Activated CD4-positive, alpha-beta T cell treated with anti-CD3 and anti-CD28 coated beads, Interleukin-2, amount 50 U/mL, for 16 hours (primary cell): ENCODE measurements at places on chromosomes 13 and 19.
A peak's percentile ranks its signal among the peaks of the same experiment; 100 is the strongest.

GRCh38 chr19:1470055-1470304 lies 9.0 kb downstream of the C19orf25 start:
- DNase-seq, result no peak

- peak; percentile 60 for DNase-seq
These were observed 2.8 kb downstream of the SWSAP1 start for GRCh38 chr19:11377237-11377636.

DNA sequence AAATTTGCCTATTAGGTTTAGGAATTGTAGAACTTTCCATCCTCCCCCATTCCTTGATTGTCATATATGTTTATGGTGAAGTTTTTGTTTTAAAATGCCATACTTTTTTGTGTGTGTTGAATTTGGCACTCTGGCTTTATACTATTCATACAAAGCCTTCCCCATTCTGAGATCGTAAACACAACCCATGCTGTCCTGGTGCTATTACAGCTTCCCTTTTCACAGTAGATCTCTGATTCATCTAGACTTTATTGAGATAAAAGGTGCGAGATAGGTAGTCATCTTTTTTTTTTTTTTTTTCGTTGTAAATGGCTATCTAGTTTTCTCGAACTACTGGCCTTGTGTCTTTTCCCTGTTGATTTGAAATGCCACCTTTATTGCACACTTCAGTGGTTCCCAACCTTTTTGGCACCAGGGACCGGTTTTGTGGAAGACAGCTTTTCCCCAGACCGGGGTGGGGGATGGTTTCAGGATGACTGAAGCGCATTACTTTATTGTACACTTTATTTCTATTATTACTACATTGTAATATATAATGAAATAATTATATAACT lies 94.6 kb downstream of the LRCH1 start:
- DNase-seq, result no peak

DNA sequence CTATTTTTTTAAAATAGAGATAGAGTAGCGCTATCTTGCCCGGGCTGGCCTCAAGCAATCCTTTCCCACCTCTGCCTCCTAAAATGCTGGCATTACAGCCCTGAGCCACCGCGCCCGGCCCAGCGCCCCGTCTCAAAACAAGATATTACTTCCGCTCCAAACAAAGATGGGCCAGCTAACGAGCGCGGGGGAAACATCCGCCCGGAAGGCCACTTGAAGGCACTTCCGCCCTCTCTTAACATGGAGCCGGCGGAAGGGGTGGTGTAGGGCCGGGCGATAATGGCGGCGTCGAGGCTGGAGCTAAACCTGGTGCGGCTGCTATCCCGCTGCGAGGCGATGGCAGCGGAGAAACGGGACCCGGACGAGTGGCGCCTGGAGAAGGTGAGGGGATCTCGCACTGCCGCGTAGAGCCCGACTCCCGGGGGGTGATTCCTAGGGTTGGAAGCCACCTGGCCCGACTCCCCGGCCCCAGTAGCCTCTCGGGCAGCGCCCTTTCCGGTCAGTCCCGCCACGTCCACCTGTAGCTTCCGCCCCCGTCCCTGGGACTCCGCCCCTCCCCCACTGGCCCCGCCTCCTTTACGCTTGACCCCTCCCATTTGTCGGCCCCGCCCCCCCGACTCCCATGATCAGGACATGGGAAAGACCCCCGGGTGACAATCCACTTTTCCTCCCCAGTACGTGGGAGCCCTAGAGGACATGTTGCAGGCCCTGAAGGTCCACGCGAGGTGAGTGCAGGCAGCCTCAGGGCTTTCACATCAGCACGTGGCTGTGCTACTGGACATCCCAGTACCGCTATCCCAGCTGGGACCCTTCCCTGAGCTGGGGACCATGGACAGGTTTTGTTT lies at the start of gene USE1:
TSS of gene USE1 (plus strand) at position 231 of the 845 bp plus-strand sequence. CDS start at position 280, 49 bp downstream.
- DNase-seq, result peak; percentile 91

GRCh38 chr19:19602136-19602712 lies 16.3 kb downstream of the PBX4 start:
- DNase-seq, result no peak

GRCh38 chr13:98581971-98582702 lies 5.2 kb upstream of the STK24 start:
- DNase-seq, result no peak

DNA sequence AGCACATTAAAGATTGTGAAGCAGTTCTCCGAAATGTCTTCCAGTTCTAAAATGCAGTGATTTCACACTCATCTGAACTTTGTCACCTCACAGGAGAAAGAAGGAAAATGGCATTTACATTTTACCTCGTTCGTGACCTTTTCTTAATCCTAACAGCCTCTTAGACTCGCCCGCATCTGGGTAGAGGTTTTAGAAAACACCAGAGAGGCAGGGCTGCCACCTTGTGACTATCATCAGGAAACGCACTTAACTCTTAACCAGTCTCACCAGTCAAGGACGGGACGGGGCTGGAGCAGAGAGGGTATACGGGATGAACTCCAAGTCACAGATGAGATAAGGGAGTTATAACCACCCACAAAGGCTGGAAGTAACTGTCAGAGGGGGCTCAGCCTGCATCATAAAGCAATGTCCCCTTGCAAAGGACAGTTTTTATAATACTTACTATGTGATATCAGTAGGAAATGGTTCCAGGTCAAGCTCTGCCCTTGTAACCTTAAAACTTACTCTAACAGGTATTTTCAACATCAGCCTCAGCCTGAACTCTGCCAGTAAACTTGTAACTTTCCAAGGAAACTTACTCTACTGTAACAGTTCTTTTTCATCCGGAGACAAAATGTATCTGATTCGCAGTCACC lies 8.6 kb upstream of the CEACAM6 start:
- DNase-seq, result peak; percentile 52

GRCh38 chr13:23615395-23616081 lies 45.3 kb downstream of the TNFRSF19 start:
- DNase-seq, result no peak

GRCh38 chr13:44629465-44630183 lies 53.5 kb upstream of the TSC22D1 start:
- DNase-seq, result no peak

- DNase-seq, result no peak
These were observed 404.4 kb downstream of the SPRY2 start for GRCh38 chr13:79936368-79937136.

DNA sequence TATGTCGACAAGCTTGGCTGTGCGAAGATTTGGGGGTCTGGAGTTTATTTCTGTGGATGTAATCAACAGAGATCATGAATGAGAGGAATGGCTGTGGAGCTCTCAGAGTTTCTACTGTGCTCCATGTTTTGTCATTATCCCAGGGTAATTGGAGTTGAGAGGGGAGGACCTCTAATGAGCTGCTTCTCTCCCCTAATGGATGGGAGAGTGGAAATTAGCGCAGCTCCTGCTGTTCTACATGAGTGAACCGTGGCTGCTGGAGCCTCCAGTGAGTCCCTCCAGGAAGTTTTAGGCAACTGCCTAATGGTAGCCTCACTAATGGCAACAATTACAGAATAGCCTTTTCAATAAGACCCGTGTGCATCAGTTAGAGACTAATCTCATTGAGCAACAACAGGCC lies 31.3 kb upstream of the FGF9 start:
- no peak for DNase-seq

DNA sequence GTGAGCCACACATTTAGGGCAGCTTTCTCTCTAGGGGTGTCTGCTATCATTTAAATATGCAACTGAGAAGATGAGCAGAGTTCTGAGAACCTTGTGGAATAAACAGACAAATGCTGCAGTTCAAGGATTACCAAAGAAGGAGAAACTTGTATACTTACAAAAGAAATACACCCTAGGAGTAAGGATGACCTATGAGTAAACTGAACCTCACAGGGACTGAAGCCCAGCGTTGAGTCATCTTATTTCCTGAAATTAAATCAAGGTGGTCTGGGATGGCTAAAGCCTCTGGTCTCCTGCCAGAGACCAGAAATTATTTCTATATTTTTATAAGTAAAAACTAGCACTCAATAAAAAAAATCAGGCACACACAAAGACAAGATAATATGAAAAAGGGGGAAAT lies 40.1 kb downstream of the FAM216B start:
- no peak for DNase-seq

- no peak for DNase-seq
These were observed 181.2 kb upstream of the PCDH17 start for GRCh38 chr13:57450356-57450755.

GRCh38 chr19:41528106-41528505 lies 47.9 kb upstream of the CEACAM21 start:
- DNase-seq, result no peak

DNA sequence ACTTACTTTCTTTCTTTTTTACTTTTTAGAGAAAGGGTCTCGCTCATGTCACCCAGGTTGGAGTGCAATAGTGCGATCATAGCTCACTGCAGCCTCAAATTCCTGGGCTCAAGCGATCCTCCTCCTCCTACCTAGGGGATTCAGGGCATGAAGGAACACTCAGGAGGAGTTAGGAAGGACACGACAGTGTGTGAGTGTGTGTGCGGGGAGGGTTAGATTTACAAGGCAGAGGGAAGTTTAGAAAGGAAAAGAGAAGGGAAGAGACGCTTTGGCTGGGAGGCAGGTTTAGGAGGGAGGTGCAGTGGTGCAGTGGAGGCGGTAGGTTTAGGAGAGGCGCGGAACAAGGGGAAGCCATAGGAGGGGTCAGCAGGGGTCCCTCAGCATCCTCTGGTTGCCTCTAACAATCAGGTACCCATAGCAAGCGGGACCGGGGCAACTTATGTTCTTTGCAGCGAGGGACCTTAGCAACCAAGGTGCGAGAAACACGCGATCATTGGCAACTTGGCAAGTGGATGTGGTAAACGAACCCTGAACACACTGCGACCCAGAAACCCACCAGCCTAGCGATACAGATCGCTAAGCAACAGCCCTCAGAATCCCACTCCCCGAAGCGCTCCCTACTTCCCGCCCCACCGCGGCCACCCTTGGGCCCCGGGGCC lies 501 bp downstream of the SIRT2 start:
- DNase-seq, result no peak

- DNase-seq, result no peak
These were observed 172.7 kb downstream of the ENOX1 start for GRCh38 chr13:43614063-43614462.

- no peak for DNase-seq
These were observed 5.3 kb downstream of the ZIC5 start for GRCh38 chr13:99966064-99966805.

- DNase-seq, result no peak
These were observed 113.6 kb downstream of the ATP11A start for GRCh38 chr13:112803422-112803821.

DNA sequence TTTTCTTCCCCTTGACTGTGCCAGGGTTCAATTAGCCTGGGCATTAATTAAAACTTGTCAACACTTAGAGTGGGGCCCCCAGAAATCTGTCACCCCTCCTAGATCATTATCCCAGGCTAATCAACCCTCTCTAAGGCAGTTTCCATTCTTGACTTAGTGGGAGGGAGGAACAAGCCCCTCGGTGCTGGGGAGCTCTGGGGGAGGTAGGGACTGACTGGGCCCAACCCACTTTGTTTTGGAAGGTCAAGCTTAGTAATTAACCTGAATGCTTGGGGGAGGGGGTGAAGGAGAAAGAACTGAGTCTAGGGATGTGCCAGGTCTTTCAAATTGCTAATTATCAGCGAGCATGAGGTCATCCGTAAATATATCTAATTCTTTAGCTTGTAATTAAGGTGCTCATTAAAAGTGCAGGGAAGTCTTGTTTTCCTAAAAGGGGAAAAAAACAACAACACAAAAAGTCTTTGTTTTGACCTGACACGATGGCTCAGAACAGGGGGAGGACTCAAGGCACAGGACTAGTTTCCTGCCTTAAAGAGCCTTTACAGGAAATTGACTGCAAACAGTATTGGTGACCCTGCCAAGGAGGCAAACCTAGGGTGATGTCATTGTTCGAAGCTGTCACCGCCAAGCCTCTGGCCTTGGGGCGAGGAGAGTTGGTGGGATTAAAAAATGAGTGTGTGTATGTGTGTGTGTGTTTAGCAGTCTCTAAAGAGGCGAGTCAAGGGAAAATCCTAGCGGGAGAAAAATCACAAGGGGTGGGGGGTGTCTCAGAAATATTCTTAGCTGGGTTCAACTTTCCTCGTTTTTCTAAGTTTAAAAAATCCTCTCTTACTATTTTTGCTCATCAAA lies 19.4 kb downstream of the ACTN4 start:
- DNase-seq, result peak; percentile 70

DNA sequence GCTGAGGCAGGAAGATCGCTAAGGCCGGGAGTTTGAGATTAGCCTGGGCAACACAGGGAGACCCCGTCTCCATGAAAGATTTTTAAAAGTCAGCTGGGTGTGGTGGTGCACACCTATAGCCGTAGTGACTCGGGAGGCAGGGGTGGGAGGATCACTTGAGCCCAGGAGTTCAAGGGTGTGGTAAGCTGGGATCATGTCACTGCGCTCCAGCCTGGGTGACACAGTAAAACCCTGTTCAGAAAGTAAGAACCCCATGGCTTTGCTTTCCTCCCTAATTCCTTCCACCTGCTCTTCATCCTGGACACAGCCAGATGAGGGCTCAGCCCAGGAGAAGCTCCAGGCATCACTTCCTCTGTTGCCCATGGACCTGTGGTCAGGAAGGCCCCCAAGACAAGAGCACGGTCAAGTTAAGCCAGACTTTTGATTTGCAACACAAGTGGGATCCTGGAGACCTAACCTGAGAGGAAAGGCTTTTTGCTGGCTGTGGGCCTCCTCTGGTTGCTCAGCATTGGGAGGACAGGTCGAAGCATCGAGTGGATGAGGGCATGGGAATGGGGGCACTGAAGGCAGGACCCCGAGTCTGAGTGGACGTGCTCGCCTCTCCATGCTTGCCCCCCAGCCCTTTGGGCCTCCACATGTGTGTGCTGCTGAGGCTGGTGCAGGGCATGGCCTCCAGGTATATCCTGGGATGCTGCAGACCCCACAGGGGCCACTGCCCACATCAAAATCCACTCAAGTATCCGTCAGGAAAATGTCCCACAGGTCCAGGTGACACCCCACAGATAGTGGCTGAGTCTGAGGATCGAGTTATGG lies 25.4 kb downstream of the TUBA3C start:
- no peak for DNase-seq

GRCh38 chr19:51295382-51296126 lies 15.9 kb upstream of the IGLON5 start:
- no peak for DNase-seq

DNA sequence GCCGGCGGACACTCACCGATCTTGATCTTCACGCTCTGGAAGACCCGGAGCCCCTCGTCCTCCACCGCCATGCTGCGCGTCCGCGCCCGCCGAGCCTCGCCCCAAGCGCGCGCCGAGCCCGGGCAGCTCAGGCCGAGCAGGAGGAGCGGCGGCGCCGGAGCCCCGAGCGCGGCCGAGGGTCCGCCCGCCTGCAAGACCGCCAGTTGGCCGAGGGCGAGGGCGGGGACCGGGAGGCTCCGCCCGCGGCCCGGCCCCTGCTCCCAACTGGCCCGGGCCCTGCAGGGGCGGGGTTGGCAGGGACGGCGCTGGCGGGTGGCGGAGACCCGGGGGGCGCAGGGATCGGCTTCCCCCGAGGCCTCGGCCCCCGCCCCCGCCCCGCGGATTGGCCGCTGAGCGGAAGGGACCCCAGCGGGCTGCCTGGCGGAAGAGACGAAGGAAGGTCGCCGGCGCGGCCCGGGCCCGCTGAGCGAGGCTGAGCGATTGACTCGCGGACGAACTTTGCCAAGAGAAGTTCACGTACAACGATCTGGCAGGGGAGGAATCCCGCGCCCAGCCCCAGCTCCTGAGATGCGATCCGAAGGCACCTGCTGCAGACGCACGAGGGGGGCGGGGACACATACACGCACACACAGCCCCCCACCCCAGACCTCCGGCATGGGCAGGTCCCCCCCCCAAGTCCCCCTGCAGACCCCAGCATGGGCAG lies at the start of gene RASA3:
TSS of gene RASA3 (minus strand) at position 205 of the 703 bp plus-strand sequence. CDS start at position 71, 134 bp downstream.
- DNase-seq, result peak; percentile 62
